Stimulated activated CD4-positive, alpha-beta T cell treated with anti-CD3 and anti-CD28 coated beads, Interleukin-2, amount 100 ng/mL, for 48 hours (primary cell): ENCODE measurements at places on chromosomes 13 and 19.

- no peak for DNase-seq
Measured at GRCh38 chr13:39379667-39380655, 223.0 kb downstream of the LHFPL6 start.

GRCh38 chr13:49424011-49424560, 19.8 kb downstream of the CAB39L start:
- DNase-seq, result no peak

- DNase-seq, result no peak
Measured at GRCh38 chr19:44712864-44713515, 14.0 kb downstream of the CEACAM16 start.

GRCh38 chr13:95650696-95651095, 6.2 kb upstream of the DZIP1 start:
- no peak for DNase-seq

- no peak for DNase-seq
Measured at GRCh38 chr13:23842406-23842805, 46.8 kb downstream of the MIPEP start.
